ENCODE measurements at places on chromosomes 11 and 22. TPM values are rescaled to one million over a fixed set of nuclear protein-coding genes. Genes with fewer than 3 reads are reported as not detected.

DNA sequence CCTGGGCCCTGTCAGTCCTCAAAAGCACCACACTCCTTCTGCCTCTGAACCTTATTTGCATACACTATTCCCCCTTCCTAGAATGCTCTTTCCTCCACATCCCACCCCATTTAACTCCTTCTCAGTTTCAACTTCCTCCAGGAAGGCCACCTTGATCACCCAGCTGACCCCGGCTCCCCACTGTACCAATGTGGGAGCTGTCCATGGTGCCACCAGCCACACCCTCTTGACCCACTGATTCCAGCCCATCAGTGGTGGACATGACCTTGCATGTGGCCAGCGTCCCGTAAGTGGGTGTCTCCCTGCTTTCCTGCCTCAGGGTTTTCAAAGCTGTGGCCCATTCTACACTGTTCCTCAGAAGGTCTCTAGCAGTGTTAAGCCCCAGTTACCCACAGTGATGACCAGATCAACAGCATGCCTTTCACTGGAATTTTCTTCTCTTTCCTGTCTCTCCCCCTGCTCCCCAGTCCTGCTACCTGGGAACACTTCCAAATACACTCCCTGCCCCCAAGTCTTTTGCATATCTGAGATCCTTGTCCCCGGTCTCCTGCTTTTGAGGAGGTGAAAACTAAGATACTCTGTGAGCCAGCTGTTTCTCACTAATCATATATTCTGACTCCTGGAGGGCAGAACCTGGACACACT lies 346.6 kb downstream of the MN1 start:
- no peak for DNase-seq

DNA sequence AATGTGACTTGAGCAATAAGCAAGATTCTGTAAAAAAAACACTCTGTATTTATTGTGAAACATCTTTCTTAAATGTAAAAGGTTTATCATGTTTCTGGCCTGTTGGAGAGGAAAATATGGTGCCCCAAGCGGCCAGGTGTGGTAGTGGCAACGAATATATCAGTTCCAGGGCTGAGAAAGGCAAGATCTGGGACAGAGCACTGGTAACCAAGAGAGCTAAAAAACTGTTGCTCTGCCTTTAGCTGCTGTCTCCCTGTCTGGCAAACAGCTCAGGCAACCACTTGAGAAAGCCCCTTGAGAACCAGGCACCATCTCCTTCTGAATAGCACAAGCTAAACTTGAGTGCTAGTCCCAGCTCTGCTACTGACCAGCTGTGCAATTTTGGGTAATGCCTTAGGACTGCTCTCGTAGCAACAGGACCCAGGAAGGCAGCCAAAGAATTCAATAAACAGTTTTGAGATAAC lies 129.9 kb downstream of the KCNC1 start:
- no peak for DNase-seq

DNA sequence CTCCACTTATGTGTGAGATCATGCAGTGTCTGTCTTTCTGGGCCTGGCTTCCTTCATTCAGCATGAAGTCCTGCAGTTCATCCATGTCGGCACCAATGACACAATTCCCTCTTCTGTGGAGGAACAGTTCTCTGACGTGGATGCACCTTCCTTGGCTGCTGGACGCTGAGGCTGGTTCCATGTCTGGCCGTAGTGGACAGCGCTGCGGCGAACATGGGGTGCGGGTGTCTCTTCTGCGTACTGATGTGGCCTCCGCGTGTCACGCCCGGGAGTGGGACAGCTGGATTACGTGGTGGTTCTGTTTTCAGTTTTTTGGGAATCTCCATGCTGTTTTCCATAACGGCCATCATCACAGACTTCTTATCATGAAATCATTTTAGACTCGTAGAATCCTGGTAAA lies 16.9 kb upstream of the MUC2 start:
- DNase-seq: no peak

DNA sequence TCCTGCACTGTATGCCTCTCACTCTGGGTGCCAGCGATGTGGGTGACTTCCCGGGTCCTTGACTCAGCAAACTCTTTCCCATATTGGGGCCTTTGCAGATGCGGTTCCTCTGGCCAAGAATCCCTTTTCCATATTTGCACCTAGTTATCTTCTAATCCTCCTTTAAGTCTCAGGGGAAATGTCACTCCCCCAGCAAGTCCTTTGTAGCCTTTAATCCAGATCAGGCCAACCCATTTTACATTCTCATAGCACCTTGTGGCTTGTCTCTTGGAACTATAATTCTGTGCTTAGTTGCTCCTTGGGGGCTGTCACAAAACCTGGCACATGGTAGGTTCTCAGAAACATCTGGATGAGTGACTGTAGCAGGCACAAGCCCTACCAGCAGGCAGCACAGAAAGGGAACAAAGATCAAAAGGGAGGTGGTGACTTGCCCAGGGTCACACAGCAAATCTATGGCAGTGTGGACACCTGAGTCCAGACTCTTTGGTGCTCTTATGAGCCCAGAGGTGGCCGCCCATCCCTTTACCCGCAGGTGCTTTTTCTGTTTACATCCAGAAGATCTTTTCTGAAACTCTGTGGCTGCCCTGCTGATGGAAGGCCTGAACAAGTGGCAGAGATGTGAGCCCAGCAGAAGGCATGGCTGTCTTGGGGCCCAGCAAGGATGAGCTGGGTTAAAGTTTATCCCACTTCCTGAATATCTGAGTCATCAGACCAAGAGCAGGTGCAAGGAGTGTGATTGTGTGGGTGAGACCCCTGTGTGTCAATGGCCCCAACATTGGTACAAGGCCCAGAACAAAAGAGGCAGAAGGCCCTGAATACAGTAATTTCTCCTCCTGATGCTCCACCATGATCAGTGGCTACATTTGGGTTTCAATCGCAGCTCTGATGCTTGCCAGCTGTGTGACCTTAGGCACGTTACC lies 78.6 kb upstream of the GRK3 start:
- no peak for DNase-seq

DDX10 gene
- 25.5 TPM for total RNA-seq

GSTT2B gene
- total RNA-seq: 0.81 TPM

- DNase-seq: peak; percentile 57
Measured at GRCh38 chr11:126403022-126403581, 47.6 kb downstream of the ST3GAL4 start.

NAT10 gene
- total RNA-seq: 38.6 TPM

- no peak for DNase-seq
Measured at GRCh38 chr11:115345840-115346239, 158.4 kb downstream of the CADM1 start.

LINC01488 gene
- total RNA-seq: not detected

SYT12 gene
- 0.03 TPM for total RNA-seq

DNA sequence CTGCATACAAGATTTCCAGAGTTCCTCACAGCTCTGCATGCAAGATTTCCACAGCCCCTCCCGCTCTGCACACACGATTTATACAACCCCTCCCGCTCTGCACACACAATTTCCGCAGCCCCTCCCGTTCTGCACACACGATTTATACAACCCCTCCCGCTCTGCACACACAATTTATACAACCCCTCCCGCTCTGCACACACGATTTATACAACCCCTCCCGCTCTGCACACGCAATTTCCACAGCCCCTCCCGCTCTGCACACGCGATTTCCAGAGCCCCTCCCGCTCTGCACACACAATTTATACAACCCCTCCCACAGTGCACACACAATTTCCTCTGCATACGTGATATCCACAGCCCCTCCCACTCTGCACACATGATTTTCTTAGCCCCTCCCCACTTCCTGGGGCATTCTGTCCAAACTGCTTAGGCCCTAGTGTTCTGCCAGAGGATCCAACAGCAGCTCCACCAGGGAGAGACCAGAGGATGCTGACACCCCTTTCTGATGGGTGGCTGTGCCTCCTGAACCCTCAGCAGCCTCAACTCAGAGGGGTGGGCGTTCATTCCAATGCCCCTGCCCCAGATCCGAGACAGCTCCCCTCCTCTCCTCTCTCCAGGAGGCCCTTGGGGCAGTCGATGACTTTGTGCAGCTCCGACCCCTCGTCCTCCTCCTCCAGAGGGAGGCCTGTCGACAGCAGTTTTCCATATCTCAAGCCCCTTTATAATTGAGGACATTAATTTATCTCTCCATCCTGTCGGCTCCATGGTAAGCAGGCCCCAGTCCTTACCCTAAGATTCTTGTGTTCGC lies 671.7 kb downstream of the BRD1 start:
- DNase-seq: no peak

DNA sequence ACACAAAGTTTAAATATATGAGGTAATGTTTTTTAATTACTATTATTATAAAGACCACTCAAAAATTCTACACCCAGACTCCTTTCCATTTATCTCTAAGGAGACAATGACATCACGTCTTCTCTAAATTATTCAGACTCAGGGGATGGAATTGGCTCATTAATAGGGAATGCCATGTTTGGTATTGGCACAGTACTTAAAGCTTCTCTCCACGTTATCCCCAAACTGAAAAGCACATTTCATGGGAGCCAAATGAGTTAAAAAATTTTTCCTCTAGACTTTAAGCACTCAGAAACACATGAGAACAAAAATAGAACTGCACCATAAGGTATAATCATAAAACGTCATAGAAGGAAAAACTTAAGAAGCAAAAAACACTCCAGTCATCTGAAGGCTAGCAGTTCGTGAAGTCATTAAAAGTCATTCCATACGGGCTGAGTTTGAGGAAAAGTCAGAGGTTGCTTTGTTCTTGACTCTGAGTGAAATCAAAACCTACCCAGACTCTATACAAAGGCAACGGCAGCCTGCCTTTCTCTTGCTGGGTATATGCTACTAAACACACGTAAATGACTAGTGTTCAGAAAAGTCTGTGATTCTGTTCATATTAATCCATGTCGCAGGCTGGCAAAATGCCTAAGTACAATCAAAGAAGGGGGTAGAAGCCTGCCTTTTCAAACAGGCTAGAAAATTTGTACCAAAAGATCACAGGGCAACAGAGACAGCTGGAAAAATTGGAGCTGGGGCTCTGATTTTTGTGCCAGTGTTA lies 8.7 kb upstream of the MPPED2 start:
- no peak for DNase-seq

DNA sequence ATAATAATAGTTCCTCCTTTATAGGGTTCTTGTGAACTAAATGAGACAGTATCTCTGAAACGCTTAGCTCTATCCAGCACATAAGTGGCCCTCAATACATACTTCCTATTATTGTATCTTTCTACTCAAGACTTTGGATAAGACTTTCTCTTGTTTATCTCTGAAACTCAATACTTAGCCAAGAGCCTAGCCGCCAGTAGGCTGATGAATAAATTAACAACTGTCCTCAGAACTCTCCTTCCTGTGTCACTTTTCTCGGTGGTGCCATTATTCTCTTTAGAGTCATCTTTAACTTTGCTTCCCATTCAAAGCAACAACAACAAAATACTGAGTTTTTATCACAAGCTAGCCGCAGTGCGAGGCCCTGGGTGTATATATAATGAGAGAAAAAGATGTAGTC lies 86.9 kb downstream of the FAM83F start:
- DNase-seq: no peak

DNA sequence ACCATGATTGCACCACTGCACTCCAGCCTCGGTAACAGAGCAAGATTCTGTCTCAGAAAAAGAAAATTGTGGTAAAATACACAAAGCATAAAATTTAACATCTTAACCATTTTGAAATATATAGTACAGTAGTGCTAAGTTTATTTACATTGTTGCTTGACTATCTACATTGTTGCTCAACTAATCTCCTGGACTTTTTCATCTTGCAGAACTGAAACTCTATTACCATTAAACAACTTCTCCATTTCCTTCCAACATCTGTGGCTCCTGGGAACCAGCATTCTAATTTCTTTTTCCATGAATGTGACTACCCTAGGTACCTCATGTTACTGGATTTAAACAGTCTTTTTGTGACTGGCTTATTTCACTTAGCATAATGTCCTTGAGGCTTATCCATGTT lies 13.5 kb upstream of the VWA5A start:
- DNase-seq: no peak

- no peak for DNase-seq
Measured at GRCh38 chr11:115421352-115421991, 82.7 kb downstream of the CADM1 start.

- DNase-seq: no peak
Measured at GRCh38 chr11:35005141-35005780, 88.8 kb downstream of the PDHX start.

TTC36 gene
- total RNA-seq: not detected

MEI1 gene
- total RNA-seq: 2.6 TPM
